K562 (cell line): ENCODE measurements at places on chromosomes 4 and X.

DNA sequence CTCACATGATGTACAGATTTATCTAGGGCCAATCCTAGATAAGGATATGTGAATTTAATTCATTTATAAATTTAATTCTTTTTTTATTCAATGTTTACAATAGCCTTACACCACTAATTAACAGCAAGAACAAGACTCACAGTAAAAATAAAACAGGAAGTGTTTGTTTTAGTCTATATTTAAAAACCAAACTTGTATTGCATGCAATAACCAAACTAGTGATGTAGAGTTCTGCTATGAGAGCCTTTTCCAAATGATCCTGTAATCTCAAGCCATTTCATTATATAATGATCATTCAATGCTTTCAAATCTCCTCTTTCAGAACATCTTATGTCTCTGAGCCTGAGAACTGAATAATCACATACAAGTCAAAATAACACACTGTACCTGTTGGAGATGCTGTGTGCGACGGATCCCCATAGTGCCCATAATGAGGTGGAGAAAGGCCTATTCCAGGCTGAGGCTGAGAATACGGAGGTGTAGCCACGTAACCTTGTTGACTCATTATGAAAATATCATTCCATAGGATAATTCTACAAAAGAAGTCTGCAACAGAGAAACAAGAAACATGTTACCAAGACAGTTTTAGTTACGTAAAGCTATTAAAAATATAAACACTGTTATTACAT, 2.6 kb downstream of the SEC24D start:
- DNase-seq: no peak

- no peak for DNase-seq
These were observed 144.5 kb downstream of the NAP1L3 start for GRCh38 chrX:93528917-93529316.

DNA sequence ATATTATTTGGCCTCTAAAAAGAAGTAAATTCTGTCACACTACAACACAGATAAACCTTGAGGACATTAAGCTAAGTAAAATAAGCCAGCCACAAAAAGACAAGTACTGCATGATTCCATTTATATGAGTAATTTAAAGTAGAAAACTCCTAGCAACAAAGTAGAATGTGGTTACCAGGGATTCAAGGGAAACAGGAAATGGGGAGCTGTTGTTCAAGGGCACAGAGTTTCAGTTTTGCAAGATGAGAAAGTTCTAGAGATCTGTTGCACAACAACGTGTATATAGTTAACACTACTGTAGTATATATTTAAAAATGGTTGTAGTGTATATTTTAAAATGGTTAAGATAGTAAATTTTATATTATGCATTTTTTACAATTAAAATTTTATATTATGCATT, 25.4 kb downstream of the SEC31A start:
- DNase-seq: no peak

GRCh38 chrX:23742174-23742696, 841 bp downstream of the ACOT9 start:
- DNase-seq: peak; percentile 10

GRCh38 chr4:80294206-80294605, 27.7 kb downstream of the FGF5 start:
- no peak for DNase-seq
